Substantia nigra (tissue), 51 donors: ENCODE measurements at places on chromosomes 6 and 20.
A peak's percentile ranks its signal among the peaks of the same experiment; 100 is the strongest.

- no peak for DNase-seq
These were observed 79.3 kb downstream of the SLC22A3 start for GRCh38 chr6:160427312-160428068.

DNA sequence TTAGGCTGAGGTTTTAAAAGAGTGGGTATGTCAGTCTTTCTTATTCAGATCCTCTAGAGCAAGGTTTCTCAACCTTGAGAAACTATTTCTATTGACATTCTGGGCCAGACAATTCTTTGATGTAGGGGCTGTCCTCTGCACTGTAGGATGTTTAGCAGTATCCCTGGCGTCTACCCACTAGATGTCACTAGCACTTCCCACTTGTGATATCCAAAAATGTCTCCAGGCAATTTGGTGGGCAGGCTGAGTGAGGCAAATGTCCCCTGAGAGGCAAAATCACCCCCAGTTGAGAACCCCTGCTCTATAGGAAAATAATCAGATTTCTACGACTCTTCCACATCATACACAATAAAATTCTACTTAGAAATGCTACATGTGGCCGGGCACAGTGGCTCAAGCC lies 7.7 kb upstream of the ZKSCAN8 start:
- no peak for DNase-seq

DNA sequence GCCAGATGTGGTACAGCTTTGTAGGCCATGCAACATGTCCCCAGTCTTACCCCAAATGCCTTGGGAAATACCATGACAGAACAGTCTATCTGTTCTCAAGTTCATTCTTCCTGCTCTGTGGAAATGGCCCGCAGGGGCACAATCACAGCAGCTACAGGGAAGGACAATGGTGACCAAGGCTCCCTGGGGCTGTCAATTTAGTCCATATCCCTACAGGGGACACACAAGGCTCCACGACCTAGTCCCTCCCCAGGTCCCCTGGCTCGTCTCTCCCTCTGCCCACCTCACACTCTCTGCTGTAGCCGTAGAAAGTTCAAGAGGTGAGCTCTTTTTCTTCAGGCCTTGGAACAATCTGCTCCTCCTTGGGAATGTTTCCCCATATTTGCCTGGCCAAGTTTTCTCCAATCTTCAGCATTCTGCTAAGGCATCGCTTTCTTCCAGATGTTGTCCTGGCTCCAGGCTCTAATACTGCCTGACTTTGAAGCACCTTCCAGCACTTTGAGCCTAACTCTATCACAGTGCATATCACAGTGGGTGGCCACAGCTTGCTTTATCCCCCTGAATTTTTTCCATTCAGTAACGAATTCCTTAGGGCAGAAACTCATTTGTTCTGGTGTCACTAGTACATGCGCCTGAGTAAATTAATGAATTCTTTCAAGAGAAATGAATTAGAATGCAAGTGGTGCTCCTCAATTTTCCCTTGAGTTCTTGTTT lies 92.6 kb downstream of the MAP3K7 start:
- DNase-seq = no peak

DNA sequence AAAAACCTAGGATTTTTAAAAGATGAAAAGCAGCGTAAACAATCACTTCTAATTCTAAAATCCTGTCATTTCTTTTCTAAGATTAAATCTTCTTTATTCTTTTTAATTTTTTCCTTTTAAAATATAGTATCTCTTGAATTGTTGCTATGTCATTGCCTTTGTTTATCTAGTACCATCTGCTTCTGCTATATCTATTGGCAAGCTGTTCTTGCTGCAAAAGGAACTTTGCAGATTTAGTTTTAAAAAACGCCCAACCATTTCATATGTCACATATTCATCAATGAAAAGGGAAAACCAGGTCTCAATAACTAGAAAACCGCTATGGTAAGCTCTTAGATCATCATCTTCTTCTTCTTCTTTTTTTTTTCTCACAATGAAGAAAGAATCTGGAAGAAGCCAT lies 11.5 kb upstream of the EEF1A1 start:
- DNase-seq = no peak

DNA sequence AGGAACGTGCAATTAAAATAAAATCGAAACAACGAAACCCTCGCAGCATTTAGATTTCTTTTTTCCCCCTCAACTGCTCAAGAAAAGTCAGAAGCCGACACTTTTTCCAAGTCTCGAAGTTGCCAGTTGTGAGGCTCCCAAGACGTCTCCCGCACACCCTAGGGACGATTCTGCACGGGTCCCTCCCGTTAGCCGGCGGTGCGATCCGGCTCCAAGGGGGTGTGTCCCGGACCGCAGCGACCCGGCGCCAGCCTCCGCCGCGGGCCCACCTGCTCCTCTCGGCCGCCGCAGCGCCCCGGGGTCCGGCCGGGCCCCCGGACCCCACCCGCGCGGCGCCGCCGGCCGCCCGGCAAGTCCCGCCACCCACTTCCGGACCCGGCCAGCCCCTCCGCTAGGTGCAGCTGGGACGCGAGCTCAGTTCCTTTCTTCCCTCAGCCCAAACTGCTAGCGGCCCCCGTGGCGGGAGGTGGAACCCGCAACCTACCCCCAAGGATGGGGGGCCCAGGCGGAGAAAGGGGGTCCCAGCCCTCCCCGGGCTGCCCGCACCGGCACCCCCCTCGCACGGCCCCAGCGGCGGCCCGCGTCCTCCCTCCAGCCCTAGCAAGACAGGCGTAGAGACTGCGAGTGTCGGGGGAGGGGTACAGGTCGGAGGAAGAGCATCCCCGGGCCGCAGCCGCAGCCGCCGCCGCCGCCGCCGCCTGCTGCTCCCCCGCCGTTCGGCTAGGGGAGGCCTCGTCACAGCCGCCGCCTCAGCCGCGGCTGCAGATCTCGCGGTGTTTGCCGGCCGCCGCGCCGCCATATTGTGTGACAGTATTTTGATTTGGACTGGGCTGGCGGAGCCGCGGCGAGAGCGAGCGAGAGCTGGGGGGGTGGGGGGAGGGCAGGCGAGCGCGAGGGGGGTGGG lies 520 bp upstream of the TAB2 start:
- DNase-seq = peak; percentile 89

GRCh38 chr6:110741517-110741916 lies 73.8 kb downstream of the CDK19 start:
- DNase-seq = no peak

GRCh38 chr6:3820563-3820962 lies 28.6 kb upstream of the FAM50B start:
- no peak for DNase-seq

DNA sequence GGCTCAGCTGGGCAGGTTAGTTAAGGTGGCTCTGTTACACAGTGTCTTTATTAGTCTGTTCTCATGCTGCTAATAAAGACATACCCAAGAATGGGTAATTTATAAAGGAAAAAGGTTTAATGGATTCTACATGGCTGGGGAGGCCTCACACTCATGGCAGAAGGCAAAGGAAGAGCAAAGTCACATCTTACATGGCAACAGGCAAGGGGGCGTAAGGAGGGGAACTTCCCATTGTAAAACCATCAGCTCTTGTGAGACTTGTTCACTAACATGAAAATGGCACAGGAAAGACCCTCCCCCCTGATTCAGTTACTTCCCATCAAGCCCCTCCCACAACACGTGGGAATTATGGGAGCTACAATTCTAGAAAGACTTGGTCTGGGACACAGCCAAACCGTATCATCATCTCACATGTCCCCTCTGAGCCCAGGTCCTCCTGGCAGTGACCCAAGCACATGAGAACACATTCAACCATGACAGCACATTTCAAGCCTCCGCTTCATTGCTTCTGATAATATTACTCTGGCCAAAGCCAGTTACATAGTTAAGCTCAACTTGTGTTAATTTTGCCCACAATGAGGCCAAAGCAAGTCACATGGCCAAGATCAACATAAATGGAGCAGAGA lies 383.9 kb downstream of the PLCB1 start:
- no peak for DNase-seq

DNA sequence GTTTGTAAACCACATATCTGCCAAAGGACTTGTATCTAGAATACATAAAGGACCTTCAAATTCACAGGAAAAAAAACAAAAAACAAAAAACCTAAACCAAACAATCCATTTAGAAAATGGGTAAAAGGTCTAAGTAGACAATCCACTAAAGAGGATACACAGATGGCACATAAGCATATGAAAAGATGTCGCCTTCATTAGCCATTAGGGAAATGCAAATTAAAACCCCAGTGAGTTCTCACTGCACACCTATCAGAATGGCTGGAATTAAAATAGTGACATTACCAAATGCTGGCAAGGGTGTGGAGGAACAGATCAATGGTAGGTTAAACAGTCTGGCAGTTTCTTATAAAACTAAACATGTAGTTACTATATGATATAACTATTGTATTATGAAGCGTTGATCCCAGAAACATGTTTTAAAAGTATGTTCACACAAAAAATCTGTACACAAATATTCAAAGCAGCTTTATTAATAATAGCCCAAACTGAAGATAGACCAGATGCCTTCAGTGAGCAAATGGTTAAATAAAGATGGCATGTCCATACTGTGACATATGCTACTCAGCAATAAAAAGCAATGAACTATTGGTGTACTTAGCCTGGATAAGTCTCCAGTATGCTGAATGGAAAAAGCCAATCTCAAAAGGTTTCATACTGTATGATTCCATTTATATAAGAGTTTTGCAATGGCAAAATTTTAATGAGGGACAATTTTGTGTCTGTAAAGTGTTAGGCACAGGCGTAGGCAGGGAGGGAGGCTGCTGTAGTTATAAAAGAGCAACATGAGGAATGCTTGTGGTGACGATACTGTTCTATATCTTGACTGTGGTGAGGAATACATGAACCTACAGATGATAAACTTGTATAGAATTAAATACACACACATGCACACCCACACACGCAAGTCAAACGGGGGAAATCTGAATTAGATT lies 43.9 kb downstream of the PLCB1 start:
- DNase-seq = no peak

DNA sequence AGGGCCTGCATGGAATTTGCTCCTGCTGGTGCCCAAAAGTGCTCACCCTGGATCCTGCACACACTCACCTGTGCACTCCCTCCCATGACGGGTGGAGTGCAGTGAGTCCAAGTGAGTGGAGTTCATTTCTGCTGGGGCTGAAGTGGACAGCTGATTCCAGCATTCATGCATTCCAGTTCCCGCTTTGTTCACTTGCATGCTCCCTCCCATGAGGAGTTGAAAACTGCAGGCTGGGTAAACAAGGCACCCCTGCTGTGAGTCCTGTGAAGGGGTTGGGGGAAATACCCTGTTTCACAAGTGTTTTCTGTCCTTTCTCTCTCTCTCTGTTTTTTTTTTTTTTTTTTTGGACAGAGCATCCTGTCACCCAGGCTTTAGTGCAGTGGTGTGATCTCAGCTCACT lies 454.1 kb upstream of the NOX3 start:
- DNase-seq = no peak

GRCh38 chr6:84018453-84019061 lies 15.0 kb upstream of the MRAP2 start:
- no peak for DNase-seq

DNA sequence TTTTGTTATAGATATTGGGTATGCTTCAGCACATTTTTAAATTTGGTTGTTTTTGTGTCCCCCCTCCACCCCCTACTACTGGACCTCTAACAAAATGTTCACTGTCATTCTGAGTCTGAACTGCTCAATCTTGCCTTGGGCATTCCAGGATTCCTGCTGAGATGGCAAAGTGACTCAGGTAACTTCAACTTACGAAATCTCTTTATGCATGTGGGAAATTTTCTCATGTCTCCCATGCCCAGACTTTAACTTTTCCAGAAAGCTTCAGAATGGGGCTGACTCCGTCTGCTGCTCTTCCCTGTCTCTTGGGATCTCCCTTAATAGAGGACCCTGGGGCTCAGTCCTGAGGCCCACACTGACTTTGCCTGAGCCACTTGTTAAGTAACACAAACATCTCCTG lies 14.0 kb downstream of the CYP39A1 start:
- no peak for DNase-seq

DNA sequence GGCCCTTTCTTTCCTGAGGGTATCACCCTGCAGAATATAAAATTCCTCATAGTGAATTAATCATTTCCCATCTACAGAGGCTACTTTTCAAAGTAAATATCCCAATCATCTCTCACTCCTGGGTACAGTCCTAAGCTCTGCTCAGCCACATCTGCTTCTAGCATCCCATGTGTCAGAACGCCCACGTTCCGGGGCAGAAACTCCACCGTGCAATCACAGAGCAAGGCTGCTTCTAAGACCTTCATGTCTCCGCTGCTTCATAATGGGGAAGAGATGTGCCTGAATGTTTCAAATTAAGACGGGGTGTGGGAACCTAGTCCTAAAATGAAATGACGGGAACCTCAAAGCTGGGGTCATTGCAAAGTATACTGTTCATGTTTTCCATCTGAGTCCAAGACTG lies 208.8 kb upstream of the GMDS start:
- no peak for DNase-seq

DNA sequence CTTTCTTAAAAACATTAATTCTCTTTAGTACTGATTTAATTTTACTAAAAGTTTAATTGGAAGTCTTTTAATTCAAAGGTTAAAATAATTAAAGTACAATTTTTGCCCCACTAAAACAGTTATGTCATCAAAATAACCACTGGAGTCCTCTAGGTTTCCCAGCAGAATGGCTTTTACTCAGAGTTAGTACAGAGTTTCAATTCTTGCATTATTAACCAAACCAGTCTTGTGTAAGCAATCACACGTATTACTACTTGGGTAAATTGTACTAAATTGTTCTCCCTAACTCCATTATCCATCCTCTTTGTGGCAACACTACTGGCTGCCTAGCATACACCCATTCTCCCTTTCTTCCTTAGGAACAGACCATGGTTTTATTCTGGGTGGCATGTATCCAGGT lies 36.9 kb downstream of the CDK19 start:
- no peak for DNase-seq

GRCh38 chr6:24353861-24354260 lies 4.0 kb downstream of the DCDC2 start:
- DNase-seq = no peak

DNA sequence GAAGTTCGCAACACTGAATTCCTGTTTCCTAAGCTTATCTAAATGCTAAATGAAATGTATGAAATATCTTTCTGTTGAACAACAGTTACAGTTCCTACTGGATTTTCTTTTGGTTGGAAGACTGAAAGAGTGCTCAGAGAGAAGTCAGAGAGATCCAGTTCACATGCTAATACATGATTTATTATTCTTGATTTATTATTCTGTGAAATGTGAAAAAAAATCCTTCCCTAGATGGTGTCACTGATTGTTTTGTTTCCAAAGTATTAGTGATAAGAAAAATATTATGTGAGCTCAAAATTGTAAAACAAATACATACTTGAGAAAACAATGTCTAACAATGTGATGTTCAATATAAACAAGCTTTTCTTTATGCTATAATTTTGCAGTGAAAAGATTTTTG lies 42.1 kb downstream of the ADGRG6 start:
- no peak for DNase-seq

DNA sequence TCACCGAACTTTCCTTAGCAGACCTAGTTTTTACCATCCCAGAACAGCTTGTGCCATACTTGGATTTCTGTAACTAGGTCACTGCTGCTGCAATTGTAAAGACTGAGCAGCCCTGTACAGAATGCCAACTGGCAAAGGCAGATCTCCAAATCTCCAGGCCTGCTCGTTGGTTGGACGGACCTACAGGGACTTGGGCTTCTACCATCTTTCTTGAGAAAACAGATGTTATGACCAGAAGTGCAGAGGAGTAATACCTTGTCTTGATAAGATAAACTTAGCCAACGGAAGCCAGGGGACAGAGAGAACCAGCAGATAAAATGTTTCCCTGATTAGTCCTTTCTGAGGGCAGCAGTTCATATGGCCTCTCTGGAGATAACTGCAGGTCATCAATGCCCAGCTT lies 304.1 kb downstream of the RFPL4B start:
- peak; percentile 1 for DNase-seq
